ENCODE measurements at places on chromosomes 2 and 18. TPM values are rescaled to one million over a fixed set of nuclear protein-coding genes. Genes with fewer than 3 reads are reported as not detected.

DNA sequence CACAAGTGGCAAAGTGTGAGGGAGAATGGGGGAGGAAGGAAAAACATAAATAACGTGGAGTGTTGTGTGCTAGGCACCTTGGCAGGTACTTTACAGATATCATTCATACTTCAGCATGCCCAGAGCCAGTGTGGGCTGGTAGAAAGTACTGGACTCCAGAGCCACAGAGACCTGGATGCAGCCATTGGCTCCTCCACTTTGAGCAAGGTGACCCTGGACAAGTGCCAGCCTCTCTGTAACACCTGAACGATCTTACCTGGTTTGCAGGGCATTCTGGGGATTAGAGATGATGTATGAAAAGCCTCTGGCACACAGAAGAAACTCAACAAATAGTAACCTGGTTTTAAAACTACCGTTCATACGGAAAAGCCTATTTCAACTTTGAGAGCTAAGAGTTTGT, 6.3 kb downstream of the LOXHD1 start:
- DNase-seq, result no peak

DNA sequence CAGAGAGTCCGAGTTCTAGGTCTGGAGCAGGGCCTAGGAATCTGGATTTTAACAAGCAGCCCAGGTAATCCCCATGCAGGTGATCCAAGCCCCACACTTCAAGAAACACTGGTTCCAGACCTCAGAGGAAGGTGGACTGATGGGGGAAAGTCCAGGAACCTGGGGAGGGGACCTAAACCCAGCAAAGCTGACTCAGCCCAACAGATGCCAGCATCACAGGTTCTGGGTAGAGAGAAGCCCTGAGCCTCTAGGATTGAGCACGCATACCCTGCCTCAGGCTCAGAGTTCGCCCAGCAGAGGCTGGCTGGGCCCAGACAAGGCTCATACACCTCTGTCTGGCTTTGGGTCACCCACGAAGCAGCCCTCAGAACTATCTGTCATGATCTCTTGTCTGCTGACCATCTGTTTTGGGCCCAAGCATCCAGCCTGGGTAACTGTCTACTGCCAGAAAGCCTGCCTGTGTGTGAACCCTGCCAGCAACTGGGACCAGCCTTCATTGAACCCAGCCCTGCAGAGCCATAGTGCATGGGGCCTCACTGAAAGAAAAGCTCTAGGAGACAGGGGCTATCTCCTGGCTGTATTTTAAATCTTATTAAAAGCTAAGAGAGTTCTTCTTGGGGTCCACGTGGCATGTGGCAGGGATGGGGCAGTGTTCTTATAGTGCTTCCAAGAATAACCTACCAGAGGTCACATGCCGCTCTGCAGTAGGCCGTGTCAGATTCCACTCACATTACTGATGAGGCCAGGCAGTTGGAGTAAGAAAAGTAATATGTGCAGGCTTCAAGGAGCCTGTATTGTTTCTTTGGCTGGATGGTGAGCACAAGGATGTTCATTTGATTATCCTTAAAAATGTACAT, 7.4 kb downstream of the TMEM127 start:
- DNase-seq, result no peak

DNA sequence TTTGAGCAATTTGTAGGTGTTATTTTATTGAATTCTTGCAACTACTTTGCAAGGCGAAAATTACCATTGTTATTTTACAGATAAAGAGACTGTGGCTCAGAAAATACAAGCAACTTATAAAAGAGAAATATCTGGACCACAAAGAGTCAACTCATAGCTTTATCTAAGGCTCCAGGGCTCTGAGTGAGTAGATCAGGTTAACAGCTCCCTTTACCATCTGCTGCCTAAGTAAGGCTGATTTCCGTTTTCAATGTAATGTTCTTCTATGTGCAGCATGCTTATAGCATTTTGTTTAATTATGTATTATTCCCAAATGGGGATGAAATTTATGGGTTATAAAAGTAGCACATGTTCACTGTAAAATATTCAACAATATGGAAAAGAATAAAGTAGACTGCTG, 299.1 kb upstream of the TNP1 start:
- DNase-seq, result no peak

- no peak for DNase-seq
Measured at GRCh38 chr2:98959810-98960507, 23.9 kb upstream of the CRACDL start.

GRCh38 chr2:54591551-54591950, 131.9 kb upstream of the EML6 start:
- no peak for DNase-seq

GRCh38 chr2:106270471-106270891, 76.4 kb upstream of the UXS1 start:
- DNase-seq, result no peak

DNA sequence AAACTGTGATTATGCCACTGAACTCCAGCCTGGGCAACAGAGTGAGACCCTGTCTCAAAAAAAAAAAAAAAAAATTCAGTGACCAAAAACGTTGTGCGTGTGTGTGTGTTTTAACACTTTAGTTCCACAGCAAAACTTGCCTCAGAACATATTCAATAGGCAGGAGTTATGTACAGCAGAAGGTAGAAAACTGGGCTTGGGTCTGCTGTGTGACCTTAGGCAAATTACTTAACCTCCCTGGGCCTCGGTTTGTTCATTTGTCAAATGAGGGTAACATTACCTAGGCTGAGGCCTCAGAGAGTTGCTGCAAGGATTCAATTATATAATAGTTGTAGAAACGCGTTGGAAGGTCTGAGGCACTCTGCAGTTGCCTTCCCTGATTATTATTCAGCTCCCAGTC, 10.3 kb upstream of the SCG2 start:
- no peak for DNase-seq

GRCh38 chr2:234286956-234287355, 209.9 kb downstream of the ARL4C start:
- DNase-seq, result no peak

- peak; percentile 59 for DNase-seq
Measured at GRCh38 chr2:135094508-135094907, 42.4 kb downstream of the RAB3GAP1 start.

DNA sequence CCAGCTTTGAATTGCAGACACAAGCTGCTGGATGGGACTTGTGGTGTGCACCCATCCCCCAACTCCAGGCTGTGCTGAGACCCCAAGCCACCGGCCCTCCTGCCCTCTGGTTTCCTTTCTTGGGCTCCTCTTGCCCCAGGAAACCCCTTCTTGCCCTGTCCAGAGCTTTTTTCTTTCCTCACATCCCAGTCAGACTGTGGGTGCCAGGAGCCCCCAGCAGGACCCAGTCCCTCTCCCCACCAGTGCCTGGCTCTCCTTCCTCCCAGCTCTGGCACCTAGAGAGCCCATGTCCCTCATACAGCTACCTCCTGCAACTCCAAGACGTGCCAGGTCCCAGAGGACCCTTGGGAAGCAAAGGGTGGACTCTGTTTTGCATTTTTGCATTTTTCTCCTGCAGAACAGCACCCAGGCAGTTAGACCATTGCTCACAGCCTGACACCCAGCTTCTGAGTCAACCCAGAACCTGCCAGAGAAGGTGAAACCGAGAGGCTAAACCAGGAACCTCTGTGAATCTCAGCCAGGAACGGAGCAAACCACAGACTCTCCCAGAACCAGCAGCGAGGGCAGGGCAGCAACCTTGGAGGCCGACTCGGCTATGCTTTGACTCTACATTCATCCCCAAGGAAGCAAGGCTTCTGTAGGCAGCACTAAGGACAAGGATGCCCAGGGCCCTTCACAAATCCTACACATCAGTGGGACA, 221.1 kb downstream of the ANAPC1 start:
- no peak for DNase-seq

GRCh38 chr18:47996091-47996541, 65.7 kb upstream of the SMAD2 start:
- DNase-seq, result no peak

GRCh38 chr2:237563816-237564215, 2.6 kb upstream of the PRLH start:
- peak; percentile 36 for DNase-seq

- DNase-seq, result peak; percentile 67
Measured at GRCh38 chr18:24878289-24878688, 417.9 kb downstream of the HRH4 start.

- no peak for DNase-seq
Measured at GRCh38 chr18:28004606-28005005, 172.3 kb downstream of the CDH2 start.

GRCh38 chr2:96906729-96907114, 36.8 kb upstream of the SEMA4C start:
- peak; percentile 36 for DNase-seq

- DNase-seq, result no peak
Measured at GRCh38 chr2:231330311-231330710, 65.2 kb upstream of the B3GNT7 start.

DNA sequence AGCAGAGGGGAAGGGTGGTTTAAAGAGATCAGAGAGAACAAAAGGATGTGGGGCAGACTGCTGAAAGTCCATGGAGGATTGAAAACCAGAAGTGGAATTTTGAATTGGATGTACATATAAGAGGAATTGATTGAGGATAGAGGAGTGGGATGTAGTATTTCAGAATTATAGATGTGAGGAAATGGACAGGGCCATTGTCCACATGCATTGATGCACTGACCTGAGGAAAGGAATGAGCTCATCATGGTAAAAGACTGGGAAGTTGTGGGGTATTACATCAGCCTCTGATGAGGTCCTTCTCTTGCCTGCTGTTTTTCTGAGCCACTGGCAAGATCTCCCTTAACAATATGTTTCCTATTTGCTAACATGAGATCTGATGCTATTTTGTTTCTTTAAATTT, 365.7 kb upstream of the FANCL start:
- DNase-seq, result no peak

GRCh38 chr2:189933911-189934399, 128.6 kb downstream of the MSTN start:
- peak; percentile 70 for DNase-seq

- no peak for DNase-seq
Measured at GRCh38 chr2:217951521-217952247, 51.1 kb downstream of the TNS1 start.

DNA sequence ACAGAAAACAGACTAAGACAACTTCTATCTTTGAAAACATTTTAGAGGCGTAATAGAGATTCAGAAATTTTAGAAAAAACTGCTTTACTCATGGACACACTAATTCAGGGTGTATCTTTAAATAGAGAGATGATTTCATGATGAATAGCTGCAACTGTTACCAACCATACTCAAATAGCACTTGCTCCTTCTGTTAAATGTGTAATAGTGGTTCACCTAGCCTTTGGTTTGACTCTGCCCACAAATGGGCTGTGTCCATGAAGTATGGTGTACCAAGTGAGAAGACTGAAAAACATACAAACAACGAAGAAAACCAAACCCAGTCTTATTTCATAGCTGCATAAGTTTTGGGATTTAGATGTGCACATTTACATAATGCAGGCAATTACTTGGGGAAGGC, 610.6 kb downstream of the PLCL1 start:
- no peak for DNase-seq

GRCh38 chr2:67954093-67954748, 108.6 kb downstream of the C1D start:
- DNase-seq, result no peak

DNA sequence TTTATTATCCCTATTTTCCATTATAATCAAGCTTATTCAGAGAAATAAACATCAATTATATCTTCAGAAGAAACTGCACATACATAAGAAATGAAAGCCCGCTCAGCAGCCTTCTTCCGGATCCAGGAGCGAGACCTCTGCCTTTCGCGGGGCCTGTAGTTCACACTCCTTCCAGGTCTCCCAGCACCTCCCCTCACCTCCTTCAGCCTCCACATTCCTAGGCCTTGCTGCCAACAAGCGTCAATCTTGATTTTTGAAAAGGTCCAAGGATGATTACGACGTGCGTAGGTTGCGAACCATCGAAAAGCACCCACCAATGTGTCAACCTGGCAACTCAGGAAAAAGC, 355 bp upstream of the KIDINS220 start:
- DNase-seq, result no peak

DNA sequence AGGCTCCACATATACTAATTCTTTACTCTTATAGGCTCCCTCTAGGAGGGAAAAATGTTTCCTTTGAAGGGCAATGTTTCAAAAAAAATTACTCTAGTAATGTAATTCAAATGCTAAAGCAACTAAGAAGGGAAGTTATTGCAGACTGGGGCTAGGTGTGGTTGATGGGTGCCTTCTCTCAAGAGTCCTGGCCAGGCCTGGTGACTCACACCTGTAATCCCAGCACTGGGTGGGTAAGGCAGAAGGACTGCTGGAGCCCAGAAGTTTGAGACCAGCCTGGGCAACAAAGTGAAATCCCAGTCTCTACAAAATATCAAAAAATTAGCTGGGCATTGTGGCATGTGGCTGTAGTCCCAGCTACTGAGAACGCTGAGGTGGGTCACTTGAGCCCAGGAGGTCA, 31.2 kb upstream of the CDKL4 start:
- DNase-seq, result no peak

DNA sequence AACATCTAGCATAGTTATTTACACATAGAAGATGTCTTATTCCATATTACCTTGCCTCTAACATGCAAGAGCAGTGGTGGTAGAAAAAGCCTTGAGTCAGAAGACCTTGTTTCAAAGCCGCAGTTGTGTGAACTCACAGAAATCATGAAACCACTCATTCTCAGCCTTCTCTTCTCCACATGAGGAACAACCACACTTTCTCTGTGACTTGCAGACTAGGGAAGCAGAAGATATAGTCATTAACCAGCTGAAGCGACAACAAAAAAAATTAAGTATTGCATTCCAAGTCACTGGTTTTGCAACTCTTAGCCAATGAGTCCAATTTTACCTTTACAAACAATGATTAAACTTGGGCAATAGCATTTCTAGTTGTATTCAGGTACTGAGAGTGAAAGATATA, 19.0 kb downstream of the TWSG1 start:
- DNase-seq, result no peak

DNA sequence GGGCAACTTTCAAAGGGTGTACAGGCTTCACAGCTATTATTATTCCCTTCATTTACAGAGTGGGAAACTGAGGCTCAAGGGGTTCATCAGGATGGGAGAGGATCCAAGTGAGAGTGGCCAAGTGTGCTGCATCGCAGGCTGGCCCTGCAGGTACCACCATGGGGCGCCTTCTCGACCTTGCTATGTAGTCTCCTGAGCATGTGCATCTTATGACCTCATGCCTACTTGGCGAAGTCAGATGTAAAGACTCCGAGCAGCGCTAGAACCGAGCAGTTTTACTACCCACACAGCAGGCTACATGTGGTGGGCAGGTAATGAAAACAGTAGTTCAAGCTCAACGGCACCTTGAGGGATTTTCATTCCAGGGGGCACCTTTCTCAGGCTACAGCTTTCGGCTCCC, 42.0 kb downstream of the TFCP2L1 start:
- DNase-seq, result no peak

The TRABD2A gene
- 1.7 TPM for total RNA-seq

The MDH1B gene
- total RNA-seq, result 1.3 TPM

The FOXI3 gene
- not detected for total RNA-seq

The MRPS9 gene
- 22.9 TPM for total RNA-seq

The GPR17 gene
- total RNA-seq, result not detected

The LIMS1 gene
- 162 TPM for total RNA-seq

The C2orf78 gene
- total RNA-seq, result not detected

The CFAP65 gene
- not detected for total RNA-seq

The ELOA2 gene
- not detected for total RNA-seq

The CHN1 gene
- 45.3 TPM for total RNA-seq

The IHH gene
- not detected for total RNA-seq

The BCL11A gene
- 0.43 TPM for total RNA-seq

The CNTNAP5 gene
- total RNA-seq, result not detected
